ENCODE measurements at places on chromosomes 6 and 20. TPM values are rescaled to one million over a fixed set of nuclear protein-coding genes. Genes with fewer than 3 reads are reported as not detected.

Gene MYL9
- total RNA-seq: 29.0 TPM

Gene TDRD6
- not detected for total RNA-seq

Gene SYCP2L
- total RNA-seq: 3.9 TPM

Gene GPR63
- total RNA-seq: 0.26 TPM

Gene LHFPL5
- not detected for total RNA-seq

Gene SEMG2
- not detected for total RNA-seq

Gene SYNGAP1
- total RNA-seq: 3.7 TPM

Gene GTF2H4
- total RNA-seq: 23.2 TPM

Gene CRISP3
- total RNA-seq: not detected

Gene KCNB1
- 0.99 TPM for total RNA-seq

Gene THEMIS
- total RNA-seq: not detected

Gene FAM184A
- not detected for total RNA-seq

Data from A549 treated with ZK216348 at 1 μM for 4 hours (cell line).